Lower lobe of right lung (tissue), 2 donors: ENCODE measurements at places on chromosomes 5 and 9.

DNA sequence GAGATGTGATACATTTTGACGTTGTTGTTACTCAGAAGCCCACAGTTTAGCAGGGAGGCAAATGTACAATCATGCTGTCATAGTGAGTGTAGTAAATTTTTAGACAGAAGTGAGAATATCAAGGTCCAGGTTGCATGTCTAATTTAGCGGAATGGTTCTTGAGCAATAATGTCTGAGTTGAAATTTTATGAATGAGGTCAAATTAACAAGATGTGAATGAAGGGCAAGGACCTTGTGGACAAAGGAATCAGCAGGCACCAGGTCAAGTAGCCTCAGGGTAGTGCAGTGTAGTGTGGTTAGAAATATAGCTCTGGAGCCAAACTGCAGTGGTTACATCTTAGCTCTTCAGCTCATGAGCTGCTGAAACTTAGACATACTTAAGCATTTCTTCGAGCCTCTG lies 36.2 kb downstream of the TNFSF8 start:
- no peak overlapping the region for H3K27ac ChIP-seq
- H3K27me3 ChIP-seq, result no peaks in the 10 kb centered on the region
- H3K4me1 ChIP-seq, result peaks cover 36% of the 10 kb centered on the region
- no peaks in the 10 kb centered on the region for H3K36me3 ChIP-seq
- H3K4me3 ChIP-seq, result no peak overlapping the region
- DNase-seq, result no peak

DNA sequence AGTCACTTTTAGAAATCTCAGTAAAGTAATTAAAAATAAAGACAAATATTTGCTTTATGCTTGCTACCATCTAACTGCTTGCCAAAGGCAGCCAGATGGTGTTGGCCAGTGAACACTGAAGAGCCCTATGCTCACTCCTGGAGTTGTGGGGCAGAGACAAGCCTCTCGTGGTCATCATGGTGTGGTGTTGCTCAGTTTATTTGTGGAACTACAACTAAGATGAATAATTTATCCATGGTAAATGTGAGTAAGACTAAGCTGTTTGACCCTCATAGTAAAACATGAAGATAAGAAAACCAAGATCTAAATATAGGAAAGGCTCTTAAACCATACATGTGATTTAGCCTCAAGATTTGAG lies 100.7 kb downstream of the PDE8B start:
- DNase-seq, result no peak
- H3K27me3 ChIP-seq, result no peaks in the 10 kb centered on the region
- no peaks in the 10 kb centered on the region for H3K36me3 ChIP-seq
- no peaks in the 10 kb centered on the region for H3K4me1 ChIP-seq
- no peak overlapping the region for H3K27ac ChIP-seq

- DNase-seq, result no peak
- H3K4me3 ChIP-seq, result no peak overlapping the region
- H3K36me3 ChIP-seq, result no peaks in the 10 kb centered on the region
- no peak overlapping the region for H3K27ac ChIP-seq
- no peaks in the 10 kb centered on the region for H3K27me3 ChIP-seq
These were observed 89.9 kb upstream of the PTCH1 start for GRCh38 chr9:95606489-95607350.

DNA sequence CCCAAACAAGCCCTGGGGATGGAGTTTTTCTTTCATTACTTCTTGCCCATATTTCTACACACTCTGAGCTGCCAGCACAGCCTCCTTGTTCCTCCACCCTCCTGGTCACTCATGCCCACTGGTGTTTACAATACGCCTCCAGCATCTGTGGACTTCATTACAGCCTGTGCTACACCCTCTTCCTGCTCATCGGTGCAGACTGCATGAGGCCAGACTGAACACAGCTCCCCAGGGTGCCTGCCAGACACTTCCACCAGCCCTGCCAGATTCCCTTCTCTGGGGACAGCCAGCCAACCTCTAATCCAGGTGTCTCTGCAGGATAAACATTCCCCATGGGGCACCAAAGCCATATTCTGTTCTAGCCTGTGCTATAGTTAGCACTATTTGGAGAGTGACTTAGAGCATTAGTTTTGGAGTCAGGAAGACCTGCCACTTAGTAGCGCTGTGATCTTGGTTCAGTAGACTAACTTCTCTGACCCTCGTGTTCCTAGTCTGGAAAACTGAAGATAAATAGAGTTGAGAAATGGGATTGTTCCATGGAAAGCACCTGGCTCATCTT lies 163.8 kb upstream of the KLF4 start:
- DNase-seq, result no peak
- H3K4me1 ChIP-seq, result no peaks in the 10 kb centered on the region
- H3K4me3 ChIP-seq, result no peak overlapping the region
- no peaks in the 10 kb centered on the region for H3K27me3 ChIP-seq

DNA sequence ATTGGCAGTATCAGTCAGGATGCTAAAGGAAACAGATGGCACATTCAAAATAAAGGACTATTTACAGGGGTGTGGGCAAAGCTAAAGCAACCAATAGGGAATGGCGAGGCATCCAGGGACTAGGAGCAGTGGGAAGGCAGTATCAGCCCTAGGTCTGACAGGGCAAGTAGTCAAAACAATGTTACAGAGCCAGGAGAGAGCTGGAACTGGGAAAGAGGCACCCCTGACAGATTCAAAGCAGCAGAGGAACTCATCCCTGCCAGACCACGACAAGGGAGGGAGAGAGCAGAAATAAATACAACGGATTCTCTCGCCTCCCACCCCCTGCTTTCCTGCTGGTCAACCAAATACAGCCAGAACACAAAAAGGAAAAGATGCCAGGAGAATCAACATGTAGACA lies 371.5 kb downstream of the NR2F1-AS1 start:
- no peak for DNase-seq
- no peaks in the 10 kb centered on the region for H3K27me3 ChIP-seq
- H3K4me3 ChIP-seq, result no peak overlapping the region
- no peaks in the 10 kb centered on the region for H3K4me1 ChIP-seq
- no peak overlapping the region for H3K27ac ChIP-seq

DNA sequence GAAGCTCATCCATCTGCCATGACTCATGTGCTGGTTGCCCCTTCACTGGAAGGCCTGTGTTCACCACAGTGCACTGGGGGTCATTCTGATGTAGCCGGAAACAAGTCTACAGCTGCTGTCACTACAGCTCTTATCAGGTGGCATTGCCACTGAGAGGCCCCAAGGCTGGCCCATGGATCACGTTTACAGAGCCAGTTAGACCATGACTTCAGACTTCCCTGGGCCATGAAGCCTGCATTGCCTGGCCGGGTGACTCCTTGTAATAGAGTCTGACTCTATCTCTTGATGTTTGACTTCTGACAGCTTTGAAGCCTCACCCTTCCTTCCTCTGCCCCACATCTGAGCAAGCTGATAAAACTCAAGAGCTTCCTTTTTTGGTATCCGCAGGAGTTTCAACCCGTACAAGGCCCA lies 473.5 kb upstream of the DAP start:
- H3K27me3 ChIP-seq, result no peaks in the 10 kb centered on the region
- no peak for DNase-seq
- H3K4me1 ChIP-seq, result no peaks in the 10 kb centered on the region
- H3K27ac ChIP-seq, result no peak overlapping the region
- H3K36me3 ChIP-seq, result no peaks in the 10 kb centered on the region
